NCI-H2081 (cell line): ENCODE measurements at places on chromosomes 5 and 9.

DNA sequence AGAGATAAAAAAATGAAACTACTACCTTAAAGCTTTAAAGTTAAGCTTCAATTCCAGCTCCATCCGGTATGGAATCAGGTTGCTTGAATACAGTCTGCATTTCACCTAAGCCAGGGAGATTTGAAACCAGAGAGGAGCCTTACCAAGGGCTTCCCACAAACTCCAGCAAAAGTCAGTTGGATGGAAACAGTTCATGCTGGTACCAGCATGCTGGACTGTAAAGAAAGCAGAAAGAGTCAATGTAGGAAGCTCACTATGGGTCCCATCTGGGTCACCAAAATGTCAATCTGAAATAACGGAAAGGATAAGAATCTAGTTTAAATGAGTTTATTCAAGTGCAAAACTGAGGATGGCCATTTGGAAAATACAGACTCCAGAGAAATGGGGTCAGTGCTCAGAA is 65.3 kb downstream of the CDO1 start:
- DNase-seq: no peak

- DNase-seq: no peak
Observed at GRCh38 chr9:15612962-15613361, 60.1 kb downstream of the CCDC171 start.

- no peak for DNase-seq
Observed at GRCh38 chr9:94139672-94140417, 55.6 kb downstream of the PTPDC1 start.

DNA sequence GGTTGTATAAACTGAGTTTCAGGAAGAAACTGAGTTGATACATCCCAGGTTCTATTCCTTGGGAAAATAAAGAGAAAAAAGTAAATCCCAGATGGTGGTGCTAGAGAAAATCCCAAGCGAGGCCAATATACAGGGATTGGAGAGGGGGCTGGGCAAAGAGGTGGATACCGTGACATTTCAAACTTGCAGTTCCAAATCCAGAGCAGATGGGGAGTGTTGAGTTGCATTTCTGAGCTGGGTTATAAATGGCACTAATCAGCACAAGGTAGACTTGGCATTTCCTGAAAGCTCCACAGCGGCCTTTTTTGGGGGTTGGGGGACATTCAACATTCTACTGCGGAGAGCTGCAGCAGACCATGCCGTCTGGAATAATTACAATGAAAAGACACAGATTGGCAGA is 224.4 kb downstream of the NXNL2 start:
- DNase-seq: no peak

GRCh38 chr5:54944364-54944763 is 41.0 kb downstream of the ESM1 start:
- no peak for DNase-seq

DNA sequence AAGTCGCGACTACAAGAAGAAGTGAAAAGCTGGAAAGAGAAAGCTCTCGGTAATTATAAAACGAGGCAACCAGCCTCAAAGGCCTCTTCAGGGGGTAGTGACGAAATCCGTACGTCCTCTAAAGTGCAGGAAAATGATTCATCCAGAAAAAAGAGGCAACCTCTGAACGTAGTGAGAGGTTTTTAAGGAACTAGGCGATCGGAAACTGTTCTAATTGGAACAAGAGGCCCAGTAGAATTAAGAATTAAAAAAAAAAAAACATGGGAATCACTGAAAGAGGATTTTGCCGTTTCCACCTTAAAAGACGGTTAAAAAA is 1.0 kb downstream of the CSNK1A1 start:
- DNase-seq: no peak

DNA sequence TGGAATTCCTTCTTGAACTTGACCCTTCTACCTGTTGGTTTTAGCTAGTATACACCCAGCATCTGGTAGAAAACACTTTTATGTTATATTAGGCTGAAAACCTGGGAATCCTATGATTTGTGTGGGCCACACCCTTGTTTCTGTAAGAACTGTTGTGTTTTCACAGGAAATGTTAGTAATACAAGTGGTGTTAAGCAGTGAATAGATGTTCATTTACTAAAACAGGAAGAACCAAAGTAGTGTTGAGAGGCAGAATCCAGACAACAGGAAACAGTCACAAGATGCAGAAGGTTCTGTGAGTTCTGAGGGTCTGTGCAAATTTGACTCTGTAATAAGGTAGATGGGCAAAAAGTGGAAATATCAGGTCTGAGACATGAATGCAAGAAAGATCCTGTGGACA is 73.0 kb upstream of the RAI14 start:
- no peak for DNase-seq

- DNase-seq: no peak
Observed at GRCh38 chr9:132054024-132054423, 25.6 kb downstream of the MED27 start.

DNA sequence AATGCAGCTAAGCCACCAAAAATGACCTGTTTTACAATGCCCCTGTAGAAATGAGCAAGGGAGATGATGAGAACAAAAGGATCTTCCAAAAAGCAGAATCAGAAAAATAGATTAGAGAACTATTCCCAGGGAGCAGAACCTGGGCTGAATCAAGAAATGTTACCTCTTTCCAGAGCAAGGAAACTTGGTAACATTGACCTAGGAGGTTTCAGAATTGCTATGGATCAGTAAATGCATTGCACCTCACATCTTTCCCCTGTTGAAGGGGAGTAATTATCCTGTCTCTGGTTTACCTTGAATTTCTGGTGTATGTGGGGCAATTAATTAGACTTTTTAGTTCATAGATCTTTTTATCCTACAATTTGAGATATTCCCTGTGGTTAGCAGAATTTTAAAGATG is 151.2 kb upstream of the RAI14 start:
- no peak for DNase-seq

DNA sequence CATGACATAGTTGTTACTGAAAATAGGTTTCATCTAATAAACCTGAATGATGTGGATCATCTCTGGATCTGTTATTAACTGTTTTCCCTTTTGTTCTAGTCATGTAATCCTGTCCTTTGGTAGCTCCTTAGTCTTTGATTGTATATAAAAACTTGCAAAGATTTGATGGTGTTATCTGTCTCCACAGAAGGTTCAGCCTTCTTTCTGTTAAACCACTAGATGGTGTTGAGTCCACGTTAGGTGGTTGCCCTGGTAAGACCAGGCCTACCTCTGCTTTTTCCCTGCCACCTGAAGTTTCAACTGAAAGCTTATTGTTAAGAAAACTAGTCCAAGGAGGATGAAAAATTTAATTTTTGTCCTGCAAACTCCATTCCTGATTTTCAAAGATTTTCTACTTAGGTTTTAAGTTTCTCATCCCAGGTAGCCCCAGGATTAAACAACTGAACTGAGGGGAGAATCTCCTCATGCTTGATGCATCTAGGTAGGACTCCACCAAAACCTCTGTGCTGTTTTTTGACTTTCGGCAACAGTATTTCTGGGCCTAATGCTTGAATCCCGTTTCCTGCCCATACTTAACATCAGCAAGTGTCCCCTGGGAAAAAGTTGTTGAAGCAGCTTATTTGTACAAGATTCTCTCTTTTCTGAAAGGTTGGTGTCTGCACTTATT is 68.5 kb downstream of the RICTOR start:
- DNase-seq: no peak

- no peak for DNase-seq
Observed at GRCh38 chr9:14258660-14259239, 55.2 kb downstream of the NFIB start.

GRCh38 chr9:100096378-100096916 is 2.4 kb downstream of the ERP44 start:
- DNase-seq: no peak

- peak; percentile 5 for DNase-seq
Observed at GRCh38 chr9:127505396-127506116, 54.2 kb downstream of the LRSAM1 start.

DNA sequence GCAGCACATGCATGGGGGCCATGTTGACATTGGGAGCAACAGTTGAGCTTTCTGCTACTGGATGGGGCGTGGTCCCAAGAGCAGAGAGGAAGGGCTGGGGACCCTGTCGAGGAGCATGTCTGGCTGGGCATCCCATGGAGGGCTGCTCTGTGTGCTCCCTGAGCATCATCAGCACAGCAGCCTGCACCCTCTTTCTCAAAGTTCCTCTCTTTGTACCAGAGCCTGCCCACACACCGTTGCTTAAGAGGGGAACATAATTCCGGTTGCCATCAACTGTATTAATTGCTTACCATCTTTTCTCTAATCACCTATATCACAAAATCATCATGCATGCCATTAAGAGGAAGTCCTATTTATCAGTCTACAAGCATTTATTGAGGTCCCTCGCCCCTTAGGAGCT is 55.2 kb upstream of the DIRAS2 start:
- DNase-seq: no peak

- peak; percentile 23 for DNase-seq
Observed at GRCh38 chr5:109410389-109411148, 795 bp upstream of the PJA2 start.

DNA sequence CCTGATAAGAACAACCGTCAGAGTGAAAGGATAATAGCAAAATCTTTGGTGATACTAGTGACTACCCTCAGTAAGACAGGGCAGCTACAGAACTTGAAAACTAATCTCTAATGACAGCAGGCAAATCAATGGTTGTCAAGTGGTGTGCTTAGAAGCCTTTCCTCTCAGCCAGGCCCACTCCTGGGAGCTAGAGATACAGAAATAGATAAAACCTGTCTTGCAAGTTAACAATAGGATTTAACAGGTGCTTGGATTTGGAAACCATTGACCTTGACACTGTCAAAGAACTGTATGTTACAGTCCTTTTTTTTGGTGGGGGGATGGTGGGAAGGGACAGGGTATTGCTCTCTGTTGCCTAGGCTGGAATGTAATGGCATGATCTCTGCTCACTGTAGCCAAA is 118.6 kb downstream of the BASP1 start:
- DNase-seq: no peak

DNA sequence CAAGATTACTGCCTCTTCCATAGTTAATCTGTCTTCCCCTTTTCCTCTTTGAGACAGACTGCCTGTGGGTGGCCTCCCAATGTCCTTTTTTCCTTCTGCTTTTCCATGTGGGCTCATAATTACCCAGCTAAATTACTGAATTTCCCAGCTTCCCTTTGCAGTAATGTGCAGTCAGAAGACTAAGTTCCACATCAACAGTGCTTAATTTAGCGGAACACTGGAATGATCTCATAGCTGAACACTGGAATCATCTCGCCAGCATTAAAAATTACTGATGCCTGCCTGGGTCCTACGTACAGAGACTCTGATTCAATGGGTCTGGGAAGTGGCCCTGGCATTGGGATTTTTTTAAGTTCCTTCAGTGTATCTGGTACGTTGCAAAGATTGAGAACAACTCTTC is 84.3 kb downstream of the DNAH5 start:
- DNase-seq: no peak

- DNase-seq: no peak
Observed at GRCh38 chr5:95730011-95730700, 980 bp upstream of the RHOBTB3 start.

DNA sequence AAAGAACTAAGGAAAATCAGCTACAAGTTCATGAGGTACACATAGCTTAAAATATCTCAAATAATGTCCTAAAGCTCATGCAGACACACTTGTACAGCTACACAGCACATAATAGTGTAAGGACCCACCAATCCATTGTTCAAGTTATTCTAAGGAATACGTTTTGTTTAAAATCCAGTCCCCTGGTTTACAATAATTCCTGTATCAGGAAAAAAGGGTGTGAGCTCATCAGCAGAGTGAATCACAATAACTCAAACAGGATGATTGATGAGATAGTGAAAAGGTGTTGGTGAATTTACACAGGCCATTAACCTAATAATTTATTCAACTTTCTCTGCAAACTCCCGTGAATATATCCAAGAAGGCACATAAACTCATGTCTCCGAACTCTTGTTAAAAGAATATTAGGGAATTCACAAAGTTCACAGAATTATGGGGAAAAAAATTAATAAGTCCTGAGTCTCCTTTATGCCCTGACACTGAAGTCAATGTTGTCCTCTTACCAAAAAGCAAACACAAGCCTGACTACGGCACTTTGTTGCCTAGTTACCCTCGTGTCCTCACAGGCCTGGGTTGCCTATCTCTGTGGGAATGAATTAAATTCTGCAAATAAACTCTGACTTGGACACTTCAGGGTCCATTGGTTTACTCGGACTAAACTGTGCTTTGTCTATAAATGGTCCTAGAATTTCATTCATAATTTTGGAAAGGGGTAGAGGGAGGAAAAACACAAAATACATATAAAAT is 142.8 kb upstream of the PDE4D start:
- peak; percentile 90 for DNase-seq

DNA sequence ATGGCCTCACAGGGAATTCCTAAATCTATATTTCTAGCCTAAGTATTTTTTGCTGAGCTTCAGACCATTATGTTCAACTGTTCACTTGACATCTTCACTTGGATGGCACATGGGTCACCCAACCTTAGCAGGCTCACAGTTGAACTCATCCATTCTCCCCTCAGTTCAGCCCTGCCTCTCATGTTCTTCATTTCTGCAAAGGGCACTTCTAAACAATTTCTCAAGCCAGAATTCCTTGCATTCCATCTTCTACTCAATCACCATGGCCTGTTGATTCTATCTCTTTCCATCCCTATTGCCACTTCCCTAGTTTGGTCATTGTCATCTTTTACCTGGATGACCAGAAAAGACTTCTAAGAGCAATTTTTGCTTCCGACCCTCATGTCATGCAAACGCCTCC is 7.3 kb upstream of the RGS3 start:
- no peak for DNase-seq

DNA sequence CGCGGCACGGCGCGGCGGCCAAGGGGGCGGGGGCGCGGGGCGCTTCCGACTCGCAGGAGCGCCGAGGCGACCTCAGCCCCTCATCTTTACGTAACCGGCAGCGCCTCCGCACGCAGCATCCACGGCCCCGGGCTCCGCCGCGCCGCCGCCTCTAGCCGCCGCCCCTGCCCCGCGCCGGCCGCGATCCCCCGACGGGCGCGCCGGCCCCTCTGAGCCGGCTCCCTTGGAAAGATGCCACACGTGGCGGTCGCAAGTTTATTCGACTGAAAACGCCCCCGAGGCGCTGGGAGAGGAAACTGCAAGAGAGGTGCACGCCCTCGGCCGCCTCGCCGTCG is 1.0 kb downstream of the KLF9 start:
- no peak for DNase-seq

DNA sequence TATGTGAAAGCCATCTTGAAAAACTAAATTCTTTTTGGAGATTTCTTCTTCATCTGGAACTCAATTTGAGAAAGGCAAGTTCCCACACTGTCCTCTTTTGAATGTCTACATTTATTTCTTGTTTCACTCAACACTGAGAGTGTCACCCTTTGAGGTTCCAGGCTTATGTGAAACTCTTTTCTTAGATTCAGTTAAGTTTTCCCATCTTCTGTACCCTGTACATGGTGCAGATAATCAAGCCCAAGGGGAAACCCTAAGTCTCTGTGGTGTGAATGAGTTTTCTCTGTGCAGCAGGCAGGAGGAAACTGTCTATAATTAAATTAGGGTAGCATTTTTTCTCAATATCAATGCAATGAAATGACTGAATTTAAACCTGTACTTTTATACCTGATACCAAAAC is 72.3 kb upstream of the PRLR start:
- no peak for DNase-seq

DNA sequence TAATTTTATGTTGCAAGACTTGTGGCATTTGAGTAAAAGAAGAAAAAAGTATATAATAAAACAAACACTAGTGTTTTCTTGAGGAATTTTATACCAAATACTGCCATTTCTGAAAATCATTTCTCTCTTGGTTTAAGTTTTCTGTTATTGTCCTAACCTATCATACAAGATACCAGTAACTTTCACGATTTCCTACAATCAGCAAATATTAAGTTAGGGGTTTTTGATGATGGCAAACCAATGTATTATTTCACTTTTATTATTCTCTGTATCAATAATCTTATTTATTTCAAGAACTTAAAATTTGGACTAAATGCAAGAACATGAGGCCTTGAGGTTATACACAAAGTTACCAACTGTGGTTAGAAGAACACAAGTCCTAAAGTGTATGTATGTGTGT is 109.0 kb upstream of the VCAN start:
- no peak for DNase-seq

GRCh38 chr5:112263469-112263868 is 155.6 kb downstream of the EPB41L4A start:
- DNase-seq: no peak
